ENCODE measurements at places on chromosomes 16 and 17.

GRCh38 chr16:67490335-67491096, 7.2 kb upstream of the AGRP start:
- no peak for DNase-seq

GRCh38 chr17:4134721-4135120, 8.1 kb downstream of the ZZEF1 start:
- no peak for DNase-seq

GRCh38 chr16:85901773-85902365, 2.9 kb downstream of the IRF8 start:
- DNase-seq: no peak

GRCh38 chr17:30234964-30235363, 533 bp downstream of the SLC6A4 start:
- no peak for DNase-seq

- no peak for DNase-seq
These were observed 159.8 kb downstream of the RPTOR start for GRCh38 chr17:80704381-80704819.

GRCh38 chr17:70813355-70813930, 644.1 kb downstream of the KCNJ2 start:
- no peak for DNase-seq

DNA sequence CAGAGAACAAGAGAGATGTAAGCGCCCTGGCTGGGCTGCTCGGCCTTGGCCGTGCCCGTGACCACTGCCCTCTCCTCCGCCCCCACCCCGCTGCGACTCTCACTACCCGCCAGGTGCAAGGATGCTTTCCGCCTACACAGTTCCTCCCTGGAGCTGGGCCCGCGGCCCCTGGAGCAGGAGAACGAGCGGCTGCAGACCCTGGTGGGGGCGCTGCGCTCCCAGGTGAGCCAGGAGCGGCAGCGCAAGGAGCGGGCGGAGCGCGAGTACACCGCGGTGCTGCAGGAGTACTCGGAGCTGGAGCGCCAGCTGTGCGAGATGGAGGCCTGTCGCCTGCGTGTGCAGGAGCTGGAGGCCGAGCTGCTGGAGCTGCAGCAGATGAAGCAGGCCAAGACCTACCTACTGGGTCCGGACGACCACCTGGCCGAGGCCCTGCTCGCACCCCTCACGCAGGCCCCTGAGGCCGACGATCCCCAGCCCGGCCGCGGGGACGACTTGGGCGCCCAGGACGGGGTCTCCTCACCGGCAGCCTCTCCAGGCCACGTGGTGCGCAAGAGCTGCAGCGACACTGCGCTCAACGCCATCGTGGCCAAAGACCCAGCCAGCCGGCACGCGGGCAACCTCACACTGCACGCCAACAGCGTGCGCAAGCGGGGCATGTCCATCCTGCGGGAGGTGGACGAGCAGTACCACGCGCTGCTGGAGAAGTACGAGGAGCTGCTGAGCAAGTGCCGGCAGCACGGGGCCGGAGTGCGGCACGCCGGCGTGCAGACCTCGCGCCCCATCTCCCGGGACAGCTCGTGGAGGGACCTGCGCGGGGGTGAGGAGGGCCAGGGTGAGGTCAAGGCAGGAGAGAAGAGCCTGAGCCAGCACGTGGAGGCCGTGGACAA, 9.2 kb upstream of the MRPL58 start:
- DNase-seq: no peak

DNA sequence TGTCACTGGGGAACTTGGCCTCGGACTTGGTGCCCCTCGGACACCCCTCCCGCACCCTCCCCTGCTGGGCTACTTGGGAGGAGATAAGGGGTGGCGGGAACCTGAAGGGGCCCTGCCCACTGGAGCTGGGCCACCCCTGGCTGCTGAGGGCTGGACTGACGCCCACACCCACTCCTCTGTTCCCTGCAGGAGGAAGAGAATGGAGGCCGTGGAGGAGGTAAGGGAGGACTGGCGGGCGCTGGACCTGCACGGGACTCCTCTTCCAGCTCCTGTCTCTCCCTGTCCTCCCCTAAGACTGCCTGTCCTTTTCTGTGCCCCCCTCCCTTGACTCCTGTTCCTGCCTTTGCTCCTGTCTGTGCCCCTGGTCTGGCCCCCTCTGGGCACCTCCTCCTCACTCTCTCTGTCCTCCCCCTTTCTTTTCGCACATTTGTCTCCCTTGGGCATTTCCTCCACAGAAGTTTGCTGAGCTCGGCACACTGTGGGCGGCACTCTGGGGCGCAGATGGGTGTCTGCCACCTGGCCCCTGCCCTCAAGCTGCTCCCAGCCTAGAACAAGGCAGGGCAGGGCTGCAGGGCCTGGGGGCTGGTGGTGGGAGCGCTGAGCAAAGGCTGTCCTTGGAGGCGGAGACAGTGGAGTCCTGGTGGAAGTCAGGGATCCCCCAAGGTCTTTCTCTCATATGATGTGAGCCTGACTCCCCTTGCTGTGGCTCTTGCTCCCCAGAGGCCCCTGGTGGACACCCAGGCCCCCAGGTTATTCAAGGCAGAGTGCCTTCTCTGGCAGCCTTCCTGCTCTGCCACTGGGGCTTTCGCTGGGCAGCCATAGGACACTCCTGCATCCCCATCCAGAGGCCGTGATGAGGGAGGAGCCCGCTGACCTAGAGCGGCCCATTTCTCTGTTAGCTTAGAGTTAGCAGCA, 32.7 kb downstream of the ARHGAP23 start:
- DNase-seq: no peak

DNA sequence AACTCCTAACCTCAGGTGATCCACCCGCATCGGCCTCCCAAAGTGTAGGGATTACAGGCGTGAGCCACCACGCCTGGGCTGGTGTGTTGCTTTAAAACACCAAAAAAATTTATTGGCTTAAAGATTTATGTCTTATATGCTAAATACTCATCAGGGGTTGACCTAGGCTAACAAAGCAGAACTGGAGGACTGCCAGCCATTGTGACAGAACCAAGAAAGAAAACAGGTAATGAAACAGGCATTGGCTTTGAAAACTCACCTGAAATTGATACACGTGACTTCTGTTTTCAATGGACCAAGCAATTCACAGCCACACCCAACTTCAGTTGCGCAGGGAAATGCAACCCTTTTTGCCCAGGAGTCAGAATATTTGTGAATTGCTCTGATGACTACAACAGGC, 4.9 kb upstream of the PHAF1 start:
- DNase-seq: no peak

DNA sequence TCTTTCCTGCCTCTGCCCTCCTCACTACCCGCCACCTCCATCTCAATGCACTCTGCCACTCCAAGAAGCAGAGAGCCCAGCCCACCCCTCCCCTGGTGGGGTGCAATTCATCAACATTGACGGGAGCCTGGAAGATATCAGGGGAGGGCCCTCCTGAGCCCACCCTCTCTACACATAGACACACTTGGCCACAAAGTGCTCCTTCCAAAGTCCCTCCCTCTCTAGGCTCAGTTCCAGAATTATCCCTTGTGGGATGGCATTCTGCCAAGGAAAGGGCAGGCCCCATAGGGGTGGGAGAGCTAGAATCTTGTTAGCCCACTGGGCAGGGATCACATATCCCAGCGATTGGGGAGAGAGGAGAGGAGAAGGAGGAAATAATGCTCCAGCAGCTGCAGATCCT, 66.2 kb downstream of the TMEM132E start:
- no peak for DNase-seq
